OCI-LY7 (cell line): ENCODE measurements at places on chromosomes 2 and 18. TPM values are rescaled to one million over a fixed set of nuclear protein-coding genes. Genes with fewer than 3 reads are reported as not detected.
A peak's percentile ranks its signal among the peaks of the same experiment; 100 is the strongest.

DNA sequence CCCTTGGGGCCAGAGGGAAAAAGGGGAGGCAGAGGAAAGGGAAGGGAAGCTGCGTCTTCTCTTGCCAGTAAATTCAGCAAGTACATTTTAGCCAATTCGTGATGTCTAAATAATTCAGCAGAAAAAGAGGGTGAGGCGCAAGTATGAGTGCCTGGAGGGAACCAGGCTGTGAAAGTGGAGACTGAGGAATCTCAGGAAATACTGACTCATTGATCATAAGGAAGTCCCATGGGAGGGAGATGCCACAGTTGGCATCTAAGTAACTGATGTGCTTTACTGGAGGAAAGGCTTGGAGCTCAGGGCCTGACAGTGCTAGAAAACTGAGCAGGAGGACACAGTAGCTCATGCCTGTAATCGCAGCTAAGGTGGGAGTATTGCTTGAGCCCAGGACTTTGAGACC is 31.1 kb downstream of the KIF5C start:
- DNase-seq = no peak

GRCh38 chr2:222318712-222319585 is 20.2 kb upstream of the PAX3 start:
- DNase-seq = peak; percentile 8

DNA sequence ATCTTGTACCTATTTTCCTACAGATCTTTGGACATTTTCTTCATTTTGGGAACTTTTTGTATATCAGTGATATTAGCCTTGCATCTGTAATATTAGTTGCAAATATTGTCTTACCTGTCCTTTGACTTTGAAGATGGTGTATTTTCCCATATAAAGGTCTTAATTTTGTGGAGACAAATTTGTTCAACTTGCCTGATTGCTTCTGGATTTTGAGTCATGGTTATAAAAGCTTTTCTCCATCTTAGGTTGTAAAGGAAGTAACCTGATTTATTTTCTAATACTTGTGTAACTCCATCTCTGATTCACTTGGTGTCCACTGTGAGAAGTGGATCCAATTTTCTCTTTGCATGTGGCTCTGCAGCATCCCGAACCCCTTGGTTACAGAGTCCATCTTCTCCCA is 97.7 kb upstream of the OTOS start:
- DNase-seq = no peak

DNA sequence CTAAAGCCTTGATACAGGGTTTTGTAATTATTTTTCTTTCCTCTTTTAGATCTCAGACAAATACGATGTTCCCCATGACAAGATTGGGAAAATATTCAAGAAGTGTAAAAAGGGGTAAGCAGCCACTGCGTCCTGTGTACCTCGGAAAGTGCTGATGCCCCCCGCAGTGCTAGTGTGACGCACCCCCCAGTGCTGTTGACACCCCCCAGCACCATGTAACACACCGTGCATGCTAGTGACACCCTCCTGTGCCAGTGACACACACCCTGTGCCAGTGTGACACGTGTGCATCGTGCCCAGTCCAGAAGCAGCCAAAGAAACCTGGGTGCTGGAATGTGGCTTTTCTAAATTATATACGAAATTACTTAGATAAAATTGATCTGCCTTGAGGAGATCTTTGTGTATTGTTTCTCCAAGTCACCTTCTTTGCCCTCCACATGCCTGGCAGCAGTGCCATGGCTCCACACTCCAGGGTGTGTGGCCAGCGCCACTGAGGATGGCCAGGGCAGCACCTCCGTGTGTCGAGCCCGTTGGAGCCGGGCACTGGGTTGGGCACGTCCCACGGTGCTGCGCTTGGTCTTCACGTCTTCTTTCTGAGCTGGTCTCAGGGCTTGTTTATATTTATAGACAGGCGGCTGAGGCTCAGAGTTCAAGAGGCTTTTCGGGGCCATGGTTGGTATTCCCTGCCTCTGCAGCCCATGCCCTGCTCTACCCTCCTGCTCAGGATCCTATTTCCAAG is 44.3 kb upstream of the KLF11 start:
- DNase-seq = no peak

- DNase-seq = no peak
Measured at GRCh38 chr2:217685255-217685605, 317.6 kb downstream of the TNS1 start.

GRCh38 chr2:54523324-54523959 is 67.3 kb downstream of the SPTBN1 start:
- DNase-seq = no peak

- DNase-seq = no peak
Measured at GRCh38 chr2:3759331-3759730, 56.0 kb downstream of the DCDC2C start.

- DNase-seq = no peak
Measured at GRCh38 chr2:236178890-236179235, 10.7 kb upstream of the GBX2 start.

DNA sequence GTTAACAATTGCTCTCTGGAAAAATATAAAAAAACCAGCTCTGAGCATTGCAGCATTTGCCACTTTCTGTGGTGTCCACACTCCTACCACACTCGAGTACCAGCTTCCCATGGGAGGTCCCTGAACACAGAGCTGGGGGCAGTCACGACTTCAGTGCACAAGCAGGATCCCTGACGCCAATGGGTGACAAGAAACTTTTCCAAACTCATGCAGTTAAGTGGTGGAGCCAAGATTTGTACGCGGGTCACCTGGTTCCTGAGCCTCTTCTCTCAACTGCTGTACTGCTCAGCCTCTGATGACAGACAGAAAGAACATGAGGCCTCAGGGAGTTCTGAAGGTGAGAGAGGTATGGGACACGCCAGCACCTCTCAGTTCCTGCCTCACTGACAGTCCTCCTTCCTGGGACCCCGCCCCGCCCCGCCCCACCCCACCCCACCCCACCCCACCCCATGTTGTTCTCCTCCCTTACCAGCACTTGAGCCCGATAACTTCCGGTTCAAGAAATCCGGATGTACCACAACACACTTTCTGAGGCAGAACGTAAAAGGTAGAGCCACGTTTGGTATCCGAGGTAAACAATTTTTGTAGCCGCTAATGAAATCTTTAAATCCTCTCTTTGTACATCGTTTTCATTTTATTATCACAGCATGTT is 287.6 kb downstream of the MYCN start:
- no peak for DNase-seq

- DNase-seq = peak; percentile 65
Measured at GRCh38 chr2:112646102-112646719, 472 bp downstream of the SLC20A1 start.

GRCh38 chr2:179612591-179613298 is 248.7 kb downstream of the ZNF385B start:
- no peak for DNase-seq

GRCh38 chr18:26574958-26575864 is 26.9 kb upstream of the KCTD1 start:
- no peak for DNase-seq

DNA sequence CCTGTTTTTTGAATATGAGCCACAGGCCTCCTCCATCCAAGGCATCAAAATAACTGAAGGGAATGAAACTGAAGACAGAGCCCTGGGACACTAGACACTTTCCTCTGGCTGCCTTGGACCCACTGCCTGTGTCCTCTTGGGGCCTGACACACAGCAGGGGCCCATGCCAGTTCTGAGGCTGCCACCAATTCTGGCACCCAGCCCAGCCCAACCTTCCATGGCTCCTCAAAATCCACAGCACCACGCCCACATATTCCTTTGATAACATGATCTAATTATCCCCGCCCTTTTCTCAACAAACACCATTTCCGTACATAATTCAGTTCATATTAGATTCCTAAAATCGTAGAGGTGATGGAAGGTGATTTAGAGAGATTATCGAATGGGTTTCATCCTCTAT is 64.2 kb downstream of the EMX1 start:
- no peak for DNase-seq

DNA sequence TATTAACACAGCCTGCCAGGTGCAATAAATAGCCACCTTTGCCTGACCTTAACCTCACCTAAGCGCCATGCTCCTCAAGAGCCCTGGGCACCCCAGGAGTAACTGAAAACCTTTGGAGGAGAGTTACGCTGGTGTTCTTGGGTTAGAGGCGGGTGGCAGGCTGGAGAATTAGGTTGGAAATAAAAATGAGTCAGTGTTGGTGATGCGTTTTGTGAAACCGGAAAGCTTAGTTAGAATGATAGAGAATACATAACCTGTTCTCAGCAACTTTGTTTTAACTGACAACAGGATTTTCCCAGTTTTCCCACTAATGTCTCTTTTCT is 17.0 kb downstream of the LRRFIP1 start:
- no peak for DNase-seq

- DNase-seq = no peak
Measured at GRCh38 chr2:136225950-136226835, 108.2 kb upstream of the CXCR4 start.

DNA sequence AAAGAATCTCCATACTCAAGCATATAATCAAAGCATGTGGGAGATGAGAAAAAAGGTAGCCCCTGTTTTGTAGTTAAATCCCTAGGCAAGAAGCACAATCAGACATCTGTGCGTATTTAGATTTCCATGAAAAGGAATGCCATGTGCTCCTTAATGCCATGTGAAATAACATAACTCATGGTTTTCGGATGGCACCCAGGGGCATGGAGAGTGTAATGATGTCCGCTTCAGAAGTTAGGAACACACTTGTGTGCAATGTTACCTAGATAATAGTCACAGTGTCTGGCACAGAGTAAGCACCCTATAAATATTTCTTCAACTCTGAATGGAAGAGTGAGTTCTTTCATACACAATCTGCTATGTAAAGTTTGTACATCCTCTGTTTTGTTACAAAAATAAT is 197.0 kb downstream of the NCKAP5 start:
- DNase-seq = no peak

GRCh38 chr2:12721566-12722446 is 5.1 kb downstream of the TRIB2 start:
- DNase-seq = no peak

GRCh38 chr2:31950946-31951562 is 59.8 kb downstream of the MEMO1 start:
- no peak for DNase-seq

DNA sequence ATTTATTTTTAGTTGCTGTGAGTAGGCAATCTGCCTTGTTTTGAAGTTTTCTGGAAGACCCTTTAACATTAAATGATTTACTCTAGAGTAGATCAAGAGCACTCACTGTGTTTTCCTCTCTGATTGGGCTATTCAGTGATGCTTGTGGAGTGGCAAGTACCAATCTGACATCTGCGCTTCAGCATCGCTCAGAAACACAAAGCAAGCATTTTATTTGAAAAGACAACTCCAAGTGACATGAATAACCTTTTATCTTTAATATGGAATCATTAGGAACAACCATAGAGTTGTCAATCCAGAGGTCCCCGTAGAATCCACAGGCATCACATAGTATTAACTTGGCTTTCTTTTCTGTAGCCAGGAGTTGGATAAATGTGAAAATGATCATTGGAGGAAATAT is 114.7 kb downstream of the CPS1 start:
- no peak for DNase-seq

DNA sequence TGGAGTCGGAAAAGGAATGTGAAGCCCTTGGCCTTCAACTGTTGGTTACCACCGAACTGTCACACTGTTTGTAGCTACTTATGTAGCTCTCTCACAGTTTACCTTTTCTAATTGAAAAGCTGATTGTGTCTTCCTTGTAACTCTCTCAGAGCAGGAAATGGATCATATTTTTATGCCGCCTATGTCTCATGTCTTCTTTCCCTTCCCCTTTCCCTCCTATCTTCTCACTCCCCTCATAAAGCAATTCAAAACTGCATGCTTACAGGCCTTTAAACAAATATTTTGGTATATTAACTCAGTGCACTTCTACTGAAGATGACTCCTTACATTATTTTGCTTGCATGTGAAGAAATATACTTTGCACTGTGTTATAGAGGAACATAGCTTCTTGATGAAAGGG is 6.0 kb downstream of the SLC39A10 start:
- DNase-seq = no peak

- DNase-seq = no peak
Measured at GRCh38 chr18:8471372-8471771, 137.9 kb upstream of the RAB12 start.

DNA sequence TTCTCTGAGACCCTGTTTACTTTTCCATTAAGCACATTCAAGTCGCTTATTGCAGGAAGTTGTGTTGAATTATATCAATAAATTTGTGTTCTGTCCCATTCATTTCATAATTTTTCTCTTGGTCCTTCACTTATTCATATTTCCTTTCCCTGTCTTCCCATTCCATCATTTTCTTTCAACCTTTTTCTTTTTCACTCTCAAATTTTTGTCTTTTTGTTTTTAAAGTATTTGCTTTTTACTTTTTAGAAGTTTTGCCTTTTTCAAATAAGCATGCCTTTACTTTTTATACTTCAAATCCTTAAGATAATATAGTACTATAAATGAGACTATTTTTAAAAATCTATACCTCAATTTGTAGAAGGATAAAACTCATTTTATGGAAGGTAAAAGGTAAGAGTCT is 120.5 kb downstream of the ATL2 start:
- no peak for DNase-seq

DNA sequence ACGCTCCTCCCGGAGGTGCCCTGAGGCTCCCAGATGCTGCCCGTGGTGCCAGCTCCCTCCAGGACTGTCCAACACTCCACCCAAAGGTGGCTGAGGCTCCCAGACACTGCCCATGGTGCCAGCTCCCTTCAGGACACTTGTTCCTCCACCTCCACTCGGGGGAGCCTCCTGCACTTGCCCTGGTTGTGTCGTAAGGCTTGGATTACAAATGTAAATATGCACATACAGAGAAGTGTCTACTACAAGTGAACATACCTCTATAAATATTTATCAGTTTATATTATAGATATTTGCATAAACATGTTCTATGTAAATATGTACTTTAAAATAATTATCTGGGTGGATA is 143.3 kb downstream of the PXDN start:
- no peak for DNase-seq

GRCh38 chr2:234081970-234082822 is 31.7 kb downstream of the SPP2 start:
- no peak for DNase-seq

- no peak for DNase-seq
Measured at GRCh38 chr2:57881998-57882888, 164.4 kb upstream of the VRK2 start.

DNA sequence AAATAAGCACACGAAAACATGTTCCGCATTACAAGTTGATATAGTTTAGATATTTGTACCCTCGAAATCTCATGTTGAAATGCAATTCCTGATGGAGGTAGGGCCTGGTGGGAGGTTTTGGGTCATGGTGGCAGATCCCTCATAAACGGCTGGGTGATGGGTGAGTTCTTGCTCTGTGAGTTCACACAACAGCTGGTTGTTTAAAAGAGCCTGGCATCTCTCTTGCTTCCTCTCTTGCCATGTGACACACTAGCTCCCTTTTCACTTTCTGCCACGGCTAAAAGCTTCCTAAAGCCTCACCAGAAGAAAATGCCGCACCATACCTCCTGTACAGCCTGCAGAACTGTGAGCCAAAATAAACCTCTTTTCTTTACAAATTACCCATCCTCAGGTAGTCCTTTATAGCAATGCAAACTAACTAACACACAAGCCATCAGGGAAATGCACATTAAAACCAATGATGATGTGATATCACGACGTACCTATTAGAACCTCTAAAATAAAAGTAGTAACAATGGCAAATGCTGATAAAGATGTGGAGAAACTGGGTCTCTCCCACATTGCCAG is 188.5 kb downstream of the ANAPC1 start:
- no peak for DNase-seq

The CNTNAP5 gene
- total RNA-seq = not detected in 2 replicates

The SLC9A4 gene
- total RNA-seq = 0.10 and 0.22 TPM in 2 replicates

The CAPN13 gene
- not detected in 2 replicates for total RNA-seq

The REG3A gene
- not detected in 2 replicates for total RNA-seq

The KANSL1L gene
- total RNA-seq = 22.0 and 29.6 TPM in 2 replicates

The SCN2A gene
- not detected in 2 replicates for total RNA-seq

The ATP6V1C2 gene
- not detected in 2 replicates for total RNA-seq

The CCDC74B gene
- 2.6 and 4.2 TPM in 2 replicates for total RNA-seq

The CYRIA gene
- total RNA-seq = 11.7 and 13.4 TPM in 2 replicates

The ASPRV1 gene
- total RNA-seq = 0.77 and 1.3 TPM in 2 replicates

The DCDC2C gene
- total RNA-seq = not detected in 2 replicates

The CROCC2 gene
- total RNA-seq = not detected in 2 replicates

The FOXI3 gene
- total RNA-seq = not detected in 2 replicates
